GM23248 (cell line): ENCODE measurements at places on chromosomes 4 and X. TPM values are rescaled to one million over a fixed set of nuclear protein-coding genes. Genes with fewer than 3 reads are reported as not detected.

Gene ZBED1
- total RNA-seq = 30.4 and 31.1 TPM in 2 replicates

Gene ENPP6
- not detected in 2 replicates for total RNA-seq

Gene OTC
- total RNA-seq = not detected in 2 replicates

GRCh38 chrX:130716781-130717413, 186.1 kb downstream of the ENOX2 start:
- DNase-seq = peak; percentile 16

- no peak for DNase-seq
Measured at GRCh38 chr4:98639108-98639507, 19.3 kb downstream of the TSPAN5 start.
